Glutamatergic neuron (in vitro differentiated cells): ENCODE measurements at places on chromosomes 2 and 18.

GRCh38 chr2:136010126-136010525 is 24.7 kb upstream of the DARS1 start:
- no peak for DNase-seq

GRCh38 chr2:20611077-20611843 is 39.6 kb downstream of the HS1BP3 start:
- DNase-seq: peak; percentile 1

- no peak for DNase-seq
These were observed 13.0 kb downstream of the ANTXR1 start for GRCh38 chr2:69026026-69026425.

- peak; percentile 67 for DNase-seq
These were observed 71.7 kb downstream of the HS1BP3 start for GRCh38 chr2:20578895-20579825.

DNA sequence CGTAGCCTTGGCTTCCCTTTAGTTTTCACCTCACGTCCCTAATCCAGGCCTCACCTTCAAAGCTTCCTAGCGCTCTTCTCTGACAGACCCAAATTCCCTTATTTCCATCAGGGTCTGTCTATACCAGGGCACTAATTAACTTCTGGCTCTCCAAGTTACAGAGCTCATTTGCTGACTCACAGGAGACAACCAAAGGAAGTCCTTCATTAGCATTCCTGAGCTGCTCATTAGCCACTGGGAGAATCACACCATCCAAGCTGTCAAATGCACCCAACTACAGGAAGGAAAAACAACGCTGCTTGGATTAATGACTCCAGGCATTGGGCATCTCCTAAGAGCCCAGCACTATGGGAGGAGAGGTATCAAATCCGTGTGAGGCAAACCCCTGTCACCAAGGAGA is 109.8 kb upstream of the ALK start:
- no peak for DNase-seq
